ENCODE measurements at places on chromosomes 6 and 20.

GRCh38 chr20:44601801-44602204 lies 19.4 kb downstream of the PKIG start:
- DNase-seq: no peak

- peak; percentile 70 for DNase-seq
These were observed 20.3 kb downstream of the CST4 start for GRCh38 chr20:23668477-23668951.

DNA sequence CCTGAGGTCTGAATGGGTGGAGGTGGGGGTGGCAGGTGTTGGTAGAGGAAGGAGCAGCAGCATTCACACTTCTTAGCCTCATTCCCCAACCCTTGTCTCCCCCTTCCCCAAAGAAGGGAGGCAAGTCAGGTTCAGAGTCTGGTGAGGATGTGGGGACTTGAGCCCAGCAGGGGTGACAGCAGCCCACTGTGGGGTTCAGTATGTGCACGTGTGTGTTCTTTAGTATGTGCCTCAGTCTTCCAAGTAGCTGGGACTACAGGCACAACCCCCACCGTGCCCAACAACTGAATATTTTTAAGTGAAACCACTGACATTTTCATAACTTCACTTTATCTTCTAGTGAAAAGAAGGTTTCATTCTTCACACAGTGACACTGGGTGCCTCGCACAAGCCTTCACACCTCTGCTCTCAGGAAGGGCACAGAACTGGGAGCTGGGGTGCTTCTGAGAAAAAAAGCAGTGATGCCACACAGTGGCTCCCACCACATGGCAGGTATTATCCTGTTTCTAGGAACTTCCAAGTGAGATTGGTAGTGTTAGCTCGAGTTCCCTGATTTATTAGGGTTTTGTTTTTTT lies 33.4 kb upstream of the PRELID3B start:
- DNase-seq: no peak

- DNase-seq: no peak
These were observed 90.8 kb upstream of the FOXP4 start for GRCh38 chr6:41455410-41455809.

DNA sequence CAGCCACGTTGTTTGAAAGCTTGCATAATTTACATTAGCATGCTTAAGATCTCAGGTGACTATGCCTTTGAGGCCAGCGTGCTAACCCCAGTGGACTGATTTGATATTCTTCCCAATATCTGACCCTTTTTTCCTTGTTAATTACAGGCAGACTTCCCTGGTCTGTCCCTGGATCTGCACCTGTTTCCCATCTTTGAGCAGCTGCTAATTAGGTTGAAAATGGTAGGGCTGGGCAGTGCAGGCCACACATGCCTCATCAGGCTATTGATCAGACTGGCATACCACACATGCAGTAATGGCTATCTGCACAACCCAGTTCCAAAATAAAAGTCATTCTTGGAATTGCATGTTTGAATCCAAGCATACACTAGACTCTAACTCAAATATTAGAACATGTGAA lies 164.3 kb upstream of the TFAP2D start:
- DNase-seq: no peak

- DNase-seq: no peak
These were observed 35.2 kb downstream of the GPX6 start for GRCh38 chr6:28480253-28480932.

DNA sequence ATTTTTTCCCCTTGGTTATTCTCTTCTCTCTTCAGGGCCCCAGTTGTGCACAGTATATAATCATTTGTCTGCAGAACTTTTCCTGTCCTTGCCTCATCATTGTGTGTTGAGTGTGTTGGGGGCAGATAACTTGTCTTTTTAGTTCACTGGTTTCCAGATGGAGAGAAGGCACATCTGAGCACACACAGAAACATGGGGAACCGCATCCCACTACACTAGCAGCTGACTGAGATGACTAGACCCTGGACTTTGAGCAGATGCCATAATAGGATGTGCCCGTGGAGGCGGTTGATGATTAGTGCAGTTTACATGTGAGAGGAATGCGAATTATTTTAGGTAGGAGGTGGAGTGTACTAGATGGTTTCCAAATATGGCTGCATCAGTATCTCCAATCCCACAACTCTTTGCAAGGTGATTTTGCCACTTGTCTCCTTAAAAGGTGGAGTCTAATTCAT lies 26.5 kb upstream of the SH3BGRL2 start:
- DNase-seq: no peak

GRCh38 chr20:44581515-44581914 lies 864 bp upstream of the PKIG start:
- no peak for DNase-seq

DNA sequence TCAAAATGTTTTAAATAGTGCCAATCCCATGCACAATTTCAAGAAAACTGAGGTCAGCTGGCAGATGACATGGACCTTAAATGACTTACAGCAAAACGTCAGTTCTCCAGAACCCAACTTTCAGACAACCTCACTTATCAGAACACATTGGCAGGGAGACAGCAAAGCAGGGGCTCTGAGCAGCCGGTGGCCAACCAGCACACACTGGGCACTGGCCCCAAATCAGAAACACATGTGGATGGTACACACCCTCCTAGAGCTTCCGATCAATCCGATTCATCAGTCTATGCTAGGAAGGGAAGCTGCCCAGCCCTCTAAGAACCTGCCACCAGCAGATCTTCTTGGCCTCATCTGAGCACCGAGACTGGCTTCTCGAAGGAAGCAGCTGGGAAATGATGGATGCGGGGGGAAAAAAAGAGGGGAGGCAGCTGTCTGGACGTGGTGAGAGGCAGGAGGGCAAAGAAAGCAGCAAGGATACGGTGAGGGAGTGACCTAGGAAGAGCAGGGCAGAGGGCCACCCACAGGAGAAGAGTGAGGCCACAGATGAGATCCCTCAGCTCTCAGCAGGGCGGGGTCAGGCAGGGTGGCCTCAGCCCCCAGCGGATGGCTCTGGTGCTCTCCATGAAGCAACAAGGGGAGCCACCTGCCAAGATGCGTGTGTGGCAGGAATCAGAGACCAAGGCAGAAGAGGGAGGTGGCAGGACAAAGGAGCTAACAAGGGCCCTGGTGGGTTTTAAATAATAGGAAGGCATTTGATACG lies 32.9 kb downstream of the TAF4 start:
- no peak for DNase-seq

DNA sequence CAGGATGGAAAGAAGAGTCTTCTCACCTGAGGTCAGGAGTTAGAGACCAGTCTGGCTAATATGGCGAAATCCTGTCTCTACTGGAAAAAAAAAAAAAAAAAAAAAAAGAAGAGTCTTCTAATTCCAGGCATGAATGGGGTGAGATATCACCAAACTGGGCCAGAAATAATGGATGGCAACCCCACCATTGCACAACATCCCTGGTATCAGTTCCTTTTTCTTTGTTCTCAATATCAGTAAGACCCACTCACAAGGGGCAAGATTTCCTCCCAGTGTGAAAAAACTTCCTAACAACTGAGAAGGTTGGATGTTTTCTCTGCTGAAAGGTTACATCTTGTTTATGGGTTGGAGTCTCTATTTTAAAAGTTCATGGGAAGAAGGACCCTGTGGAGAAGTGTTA lies 23.6 kb upstream of the NR2E1 start:
- no peak for DNase-seq

DNA sequence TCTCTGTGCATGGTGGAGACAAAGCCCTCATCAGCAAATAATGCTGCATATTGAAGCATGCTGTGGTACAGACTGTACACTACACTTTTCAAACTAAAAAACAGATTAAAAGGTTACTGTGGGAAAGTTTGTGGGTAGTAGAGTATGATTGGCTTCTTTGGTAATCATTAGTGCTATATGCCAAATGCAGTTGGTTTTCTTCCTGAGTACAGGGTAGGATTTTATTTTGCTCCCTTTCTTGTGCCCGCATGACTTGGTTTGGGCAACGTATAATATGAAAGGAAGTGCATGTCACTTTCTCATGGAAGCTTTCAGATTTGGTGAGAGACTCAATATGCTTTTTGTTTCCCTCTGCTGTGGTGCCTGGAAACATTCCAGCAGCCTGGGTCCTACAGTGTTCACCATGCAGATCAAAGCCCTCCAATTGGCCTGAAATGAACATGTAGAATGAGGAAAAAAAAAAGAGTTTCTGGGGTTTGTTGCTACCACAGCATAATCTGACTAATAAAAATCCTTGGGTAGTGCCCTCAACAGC lies 270.7 kb upstream of the ADGRB3 start:
- no peak for DNase-seq

- DNase-seq: no peak
These were observed 244.4 kb upstream of the TCF21 start for GRCh38 chr6:133644548-133644891.

DNA sequence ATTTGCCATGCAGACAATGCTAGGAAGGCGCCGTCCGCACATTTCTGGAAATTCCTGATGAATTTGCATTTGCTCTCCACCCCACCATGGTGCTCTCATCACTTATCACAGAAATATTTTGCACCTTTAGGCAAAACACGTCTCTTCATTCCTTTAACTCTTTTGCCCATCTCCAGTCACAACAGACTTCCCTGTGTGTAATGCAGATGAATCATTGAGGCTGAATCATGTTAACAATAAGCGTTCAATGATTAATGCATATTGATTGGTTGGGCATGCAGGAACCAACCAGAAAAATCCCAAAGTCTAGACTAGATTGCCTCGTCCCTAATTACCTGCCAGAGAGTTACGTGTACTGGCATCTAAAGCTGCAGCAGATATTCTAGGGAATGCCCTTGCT lies 80.0 kb upstream of the ATXN1 start:
- no peak for DNase-seq
